ENCODE measurements at places on chromosomes 3 and 15.

DNA sequence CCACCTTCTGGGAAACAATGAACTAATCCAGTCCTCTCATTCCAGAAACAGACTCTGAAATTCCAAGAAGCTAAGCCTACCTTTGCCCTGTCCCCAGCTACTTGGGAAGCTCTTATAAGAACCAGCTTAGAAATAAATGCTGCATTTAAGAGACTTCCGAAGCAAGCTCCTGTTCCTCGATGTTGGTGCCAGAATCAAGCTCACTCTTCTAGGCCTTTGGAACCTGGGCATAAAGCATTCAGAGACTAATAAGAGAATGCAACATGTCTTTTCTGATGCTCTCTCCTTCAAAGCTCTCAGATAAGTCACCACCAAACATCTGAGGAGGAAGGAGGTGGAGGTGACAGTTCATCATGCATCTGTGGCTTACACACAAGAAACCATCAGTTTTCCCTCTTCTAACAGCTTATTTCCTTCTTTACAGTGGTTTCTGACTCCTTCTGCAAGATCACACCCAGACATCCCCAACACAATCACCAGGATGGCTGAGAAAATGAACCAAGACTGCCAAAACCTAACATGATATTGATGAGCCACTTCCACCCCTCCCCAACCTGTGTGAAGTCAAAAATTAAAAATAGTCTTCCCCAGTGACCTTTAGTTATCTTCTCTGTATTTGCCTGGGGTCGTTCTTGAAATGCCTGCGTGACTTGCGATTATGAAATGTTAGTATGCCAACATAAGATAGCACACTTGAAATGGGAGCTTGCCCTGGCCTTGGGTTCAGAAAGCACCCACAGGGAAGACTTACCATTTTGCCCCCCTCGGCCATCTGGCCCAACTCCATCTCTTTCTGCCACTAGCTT, 11.5 kb downstream of the ARHGEF3 start:
- no peak for DNase-seq

DNA sequence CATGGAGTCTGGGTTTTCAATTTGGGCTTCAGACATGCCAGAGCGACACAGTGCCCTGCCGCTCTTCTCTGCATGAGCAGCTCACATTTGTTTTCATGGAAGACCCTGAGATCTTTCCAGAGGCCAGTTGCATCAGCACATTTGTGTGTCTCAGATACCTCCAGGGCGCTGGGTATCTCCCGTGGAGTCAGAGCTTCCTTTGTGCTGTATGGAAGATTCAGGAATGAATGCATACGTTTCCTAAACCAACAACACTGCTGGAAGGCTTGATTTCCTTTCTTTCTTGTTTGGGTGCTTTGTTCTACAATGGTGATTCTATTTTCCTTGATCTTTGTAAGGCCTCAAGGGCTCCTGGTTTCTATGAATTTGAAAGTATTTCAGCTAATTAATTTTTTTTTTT, 106.5 kb downstream of the CACNA2D3 start:
- no peak for DNase-seq

GRCh38 chr15:34850121-34850520, 54.8 kb upstream of the ACTC1 start:
- DNase-seq, result no peak

- no peak for DNase-seq
These were observed 32.9 kb downstream of the CD200R1L start for GRCh38 chr3:112813723-112814171.

DNA sequence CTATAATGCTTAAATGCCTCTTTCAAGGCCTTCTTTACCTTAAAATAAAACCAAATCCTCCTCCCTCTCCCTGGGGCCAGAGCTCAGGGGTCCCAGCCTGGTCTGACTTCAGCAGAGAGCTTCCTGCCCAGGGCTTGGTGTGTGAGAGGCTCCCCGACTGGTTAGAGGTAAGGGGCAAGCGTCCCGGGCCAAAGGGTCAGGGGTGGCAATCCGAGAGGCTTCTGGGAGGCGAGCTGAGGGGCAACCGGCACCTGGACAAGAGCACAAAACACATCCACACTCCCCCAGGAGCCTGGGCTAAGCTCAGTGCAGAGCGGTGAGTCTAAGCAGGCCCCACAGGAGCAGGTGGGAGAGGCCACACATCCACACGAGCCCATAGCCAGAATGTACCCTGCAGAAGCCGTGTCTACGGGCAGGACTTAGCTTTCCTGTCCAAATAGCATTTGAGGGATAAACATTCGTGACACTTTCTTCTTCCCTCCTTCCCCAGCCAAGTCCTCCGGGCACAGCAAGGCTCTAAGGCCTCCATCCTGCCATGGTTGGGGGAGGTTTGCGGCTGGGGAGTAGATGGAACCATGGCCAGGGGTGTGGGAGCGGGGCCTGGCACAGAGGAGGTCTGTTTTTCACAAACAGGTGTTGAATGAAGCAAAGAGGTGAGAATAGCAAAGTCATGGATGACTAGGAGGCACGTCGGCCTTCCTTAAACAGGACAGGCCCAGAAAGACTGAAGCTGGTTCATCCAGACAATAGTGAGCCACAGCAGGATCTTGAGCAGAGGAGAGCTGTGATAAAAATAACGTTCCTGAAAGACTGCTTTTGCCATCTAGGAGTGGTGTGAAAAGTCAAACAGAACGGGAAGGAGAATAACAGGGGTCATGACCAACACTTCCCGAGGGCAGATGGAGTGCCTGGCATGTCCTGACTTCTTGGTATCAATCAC, 98.7 kb upstream of the IQSEC1 start:
- no peak for DNase-seq

GRCh38 chr3:82000773-82001172, 239.3 kb upstream of the GBE1 start:
- no peak for DNase-seq

- no peak for DNase-seq
These were observed 172.9 kb upstream of the TBC1D5 start for GRCh38 chr3:17915341-17915740.
